ENCODE measurements at places on chromosomes 1 and 21. TPM values are rescaled to one million over a fixed set of nuclear protein-coding genes. Genes with fewer than 3 reads are reported as not detected.
A peak's percentile ranks its signal among the peaks of the same experiment; 100 is the strongest.

Gene AUNIP
- total RNA-seq, result 0.91 TPM

- no peak for DNase-seq
Observed at GRCh38 chr21:44074315-44074958, 32.8 kb upstream of the PWP2 start.

DNA sequence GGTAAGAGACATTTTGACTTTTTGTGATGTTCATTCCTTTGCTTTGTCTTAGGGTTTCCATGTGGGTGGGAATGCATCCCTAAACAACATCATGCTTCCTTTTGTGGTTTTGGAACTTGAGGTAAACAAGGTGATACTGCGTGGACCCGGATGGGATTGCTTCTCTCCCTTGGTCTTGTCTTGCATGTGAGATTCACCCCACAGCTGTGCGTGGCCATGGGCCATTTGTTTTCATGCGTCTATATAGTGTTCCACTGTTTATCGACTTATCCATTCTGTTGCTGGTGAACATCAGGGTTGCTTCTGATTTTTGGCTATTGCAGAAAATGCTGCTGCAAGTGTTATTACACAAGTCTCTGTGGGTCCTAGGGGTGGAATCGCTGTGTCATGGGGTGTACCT lies 21.1 kb downstream of the CRYAA start:
- peak; percentile 12 for DNase-seq

GRCh38 chr1:207863893-207864535 lies 46.9 kb downstream of the CD34 start:
- DNase-seq, result peak; percentile 46

Data from ureter (tissue), 1 donor.